ENCODE measurements at places on chromosomes 12 and 14.

GRCh38 chr12:106941481-106942156, 14.1 kb upstream of the TMEM263 start:
- DNase-seq: no peak

DNA sequence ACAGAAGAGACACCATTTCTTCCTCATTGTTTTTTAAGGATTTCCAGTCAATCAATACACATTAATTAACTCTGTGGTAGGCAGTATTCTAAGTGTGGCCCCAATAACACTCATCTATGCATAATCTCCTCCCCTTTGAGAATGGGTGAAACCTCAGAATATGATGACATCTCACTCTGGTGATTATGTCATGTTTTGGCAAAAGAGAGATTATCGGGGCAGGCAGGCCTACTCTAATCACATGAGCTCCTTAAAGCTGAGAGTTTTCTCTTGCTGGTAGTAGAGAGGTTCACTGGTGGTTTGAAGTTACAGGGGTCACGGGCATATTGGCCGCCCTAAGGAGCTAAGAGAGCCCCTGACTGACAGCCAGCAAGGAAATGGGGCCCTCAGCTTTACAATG, 7.1 kb upstream of the LGMN start:
- DNase-seq: no peak

- DNase-seq: peak; percentile 14
Measured at GRCh38 chr12:56521590-56522371, at the start of gene RBMS2. TSS of gene RBMS2 (plus strand) at chr12:56521820. CDS start at chr12:56522024, 204 bp downstream.

DNA sequence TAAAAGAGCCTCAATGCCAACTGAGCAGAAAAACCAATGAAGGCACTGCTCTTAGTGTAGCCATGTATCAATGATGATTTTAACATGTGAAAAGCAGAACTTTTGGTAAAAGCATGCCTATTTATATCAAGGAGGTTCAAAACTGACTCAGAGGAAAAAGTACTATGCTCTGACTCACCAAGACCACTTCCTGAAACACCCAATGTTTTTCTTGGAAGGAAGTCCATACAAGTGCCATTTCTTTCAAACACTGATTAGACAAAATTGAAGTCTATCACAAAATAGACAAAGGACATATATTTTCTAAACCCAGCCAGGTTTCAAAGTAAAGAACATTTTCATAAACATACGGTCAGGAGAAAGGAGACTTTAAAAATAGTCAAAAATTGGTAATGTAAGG, 88.6 kb downstream of the EPS8 start:
- DNase-seq: no peak

- DNase-seq: no peak
Measured at GRCh38 chr12:82839796-82840195, 153.1 kb downstream of the TMTC2 start.

- DNase-seq: no peak
Measured at GRCh38 chr14:101223561-101224162, 320.1 kb upstream of the RTL1 start.

- DNase-seq: no peak
Measured at GRCh38 chr12:68225576-68226476, at the start of gene IL26. TSS of gene IL26 (minus strand) at chr12:68225810. CDS start at chr12:68225756, 54 bp downstream.

GRCh38 chr12:81176796-81177195, 98.9 kb downstream of the ACSS3 start:
- no peak for DNase-seq

DNA sequence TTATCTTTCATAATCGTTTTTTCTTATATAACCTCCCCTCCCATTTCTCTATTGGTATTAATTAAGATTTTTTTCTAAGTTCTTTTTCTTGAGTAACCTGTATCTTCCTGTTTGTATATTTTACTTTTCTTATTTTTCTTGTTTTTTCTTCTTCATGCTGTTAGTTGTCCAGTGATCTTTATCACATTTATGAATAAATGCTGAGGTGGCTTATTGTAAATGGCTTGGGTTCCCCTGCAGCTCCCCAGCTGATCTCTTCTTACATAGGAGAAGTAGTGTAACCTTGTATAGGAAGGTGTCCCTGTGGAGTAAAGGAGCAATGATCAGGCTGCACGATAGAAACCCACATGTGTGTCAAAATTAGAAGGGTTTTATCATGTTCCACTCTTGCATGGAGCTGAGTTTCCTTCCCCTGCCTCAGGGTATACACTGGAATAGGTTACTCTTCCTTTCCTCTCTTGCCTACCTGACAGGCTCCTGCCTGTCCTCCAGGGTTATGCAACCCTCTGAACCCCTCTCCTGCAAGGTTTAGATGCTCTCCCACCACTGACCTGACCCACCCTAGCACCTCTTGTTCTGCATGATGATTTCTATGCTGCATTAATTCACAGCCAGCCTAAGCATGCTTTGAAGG, 334.8 kb upstream of the RGS6 start:
- no peak for DNase-seq

- no peak for DNase-seq
Measured at GRCh38 chr12:86950043-86950442, 693.9 kb upstream of the MGAT4C start.

GRCh38 chr12:42762395-42762925, 172.9 kb upstream of the PRICKLE1 start:
- no peak for DNase-seq

DNA sequence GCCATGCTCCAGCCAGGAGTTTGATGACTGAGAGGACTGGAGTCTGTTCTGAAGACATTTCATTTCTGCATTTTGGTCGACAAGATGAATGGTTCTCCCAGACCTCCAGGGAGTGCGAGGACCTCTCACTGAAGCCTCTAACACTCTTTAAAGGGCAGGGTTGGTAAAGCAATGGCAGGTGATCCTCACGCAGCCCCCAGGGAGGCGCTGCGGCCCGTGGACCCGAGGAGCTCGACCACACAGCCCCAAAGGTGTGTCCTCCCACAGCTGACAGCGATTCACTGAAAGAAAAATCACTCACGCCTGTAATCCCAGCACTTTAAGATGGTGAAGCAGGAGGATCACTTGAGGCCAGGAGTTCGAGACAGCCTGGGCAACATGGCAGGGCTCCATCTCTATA, 183.8 kb upstream of the SFSWAP start:
- no peak for DNase-seq
